COR-L47 (cell line): ENCODE measurements at places on chromosomes 3 and 15.

GRCh38 chr3:26648461-26648860 lies 25.9 kb downstream of the LRRC3B start:
- no peak for DNase-seq

GRCh38 chr3:24853685-24854490 lies 359.2 kb upstream of the THRB start:
- DNase-seq = peak; percentile 13

GRCh38 chr3:42387802-42388651 lies 22.4 kb downstream of the LYZL4 start:
- DNase-seq = no peak

DNA sequence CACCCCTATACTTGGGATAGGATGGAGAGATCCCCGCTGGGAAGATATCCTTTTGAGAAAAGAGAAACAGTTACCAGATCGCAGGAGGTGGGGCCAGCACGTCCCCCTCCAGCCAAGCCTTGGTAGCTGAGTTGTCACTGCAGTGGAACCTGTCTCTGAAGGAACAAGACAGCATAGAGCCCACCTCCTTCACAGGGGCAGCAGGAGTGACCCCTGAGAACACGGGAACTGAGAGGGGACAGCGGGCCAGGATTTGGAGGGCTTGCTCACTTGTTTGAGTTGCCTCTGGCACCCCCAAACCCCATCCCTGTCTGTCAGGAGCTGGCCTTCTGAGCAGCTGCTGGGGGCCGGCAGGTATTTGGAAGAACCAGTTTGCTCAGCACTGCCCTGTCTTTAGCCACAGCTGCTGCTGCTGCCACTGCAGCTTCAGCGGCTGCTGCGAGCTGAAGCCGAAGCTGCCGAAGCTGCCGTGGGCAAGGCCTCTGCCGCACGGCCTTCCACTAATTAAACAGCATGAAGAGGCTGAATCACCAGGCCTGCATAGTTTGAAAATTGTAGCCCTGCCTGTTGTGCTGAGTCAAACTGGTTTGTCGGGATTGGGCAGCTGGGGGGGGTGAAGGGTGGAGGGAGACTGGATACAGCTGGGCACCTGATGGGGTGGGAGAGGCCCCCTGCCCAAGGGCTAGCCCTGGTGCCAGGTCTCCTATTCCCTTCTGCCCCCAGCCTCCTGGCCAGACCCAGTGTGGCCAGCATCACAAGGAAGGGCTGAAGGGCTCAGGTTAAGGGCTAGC lies 4.0 kb downstream of the EPHB3 start:
- DNase-seq = peak; percentile 72

DNA sequence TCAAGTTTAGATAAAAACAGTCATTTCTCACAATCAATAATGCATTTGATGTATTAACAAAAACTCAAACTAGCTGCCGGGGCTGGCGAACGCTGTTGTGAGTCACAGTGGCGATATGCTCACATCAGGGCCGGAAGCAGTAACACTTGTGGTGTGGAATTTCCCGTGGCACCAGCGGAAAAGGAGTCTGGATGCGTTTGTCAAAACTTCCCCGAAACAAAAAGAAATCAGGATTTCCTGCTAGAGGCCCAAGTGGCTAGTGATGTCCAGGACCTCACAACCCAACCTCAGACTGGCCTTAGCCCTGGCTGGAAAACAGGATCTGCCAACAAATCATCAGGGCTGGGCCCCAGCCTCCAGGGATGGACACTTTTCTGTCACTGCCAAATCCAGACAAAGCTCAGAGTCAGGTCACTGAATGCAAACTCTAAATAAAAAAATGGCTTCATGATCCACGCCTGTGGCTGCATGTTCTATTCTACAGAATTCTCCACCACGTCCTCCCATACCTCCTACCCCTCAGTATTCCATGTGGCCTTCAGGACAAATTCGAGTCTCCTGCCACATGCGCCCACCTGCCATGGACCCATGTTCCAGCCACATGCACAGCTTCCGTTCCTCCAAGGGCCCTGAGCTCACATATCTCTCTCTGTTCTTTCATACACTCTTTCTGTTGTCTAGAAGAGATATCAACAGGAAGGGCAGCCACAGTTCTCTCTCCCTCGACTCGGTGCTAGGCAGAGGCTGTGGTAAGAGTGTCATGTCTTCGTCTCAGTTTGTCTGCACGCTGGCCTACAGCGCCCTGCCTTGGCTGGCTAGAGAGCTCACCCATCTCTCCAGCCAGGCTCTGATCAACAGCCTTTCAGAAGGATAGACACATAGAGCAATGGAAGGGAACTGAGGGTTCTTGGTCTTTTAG lies 35.4 kb downstream of the EHD4 start:
- no peak for DNase-seq

DNA sequence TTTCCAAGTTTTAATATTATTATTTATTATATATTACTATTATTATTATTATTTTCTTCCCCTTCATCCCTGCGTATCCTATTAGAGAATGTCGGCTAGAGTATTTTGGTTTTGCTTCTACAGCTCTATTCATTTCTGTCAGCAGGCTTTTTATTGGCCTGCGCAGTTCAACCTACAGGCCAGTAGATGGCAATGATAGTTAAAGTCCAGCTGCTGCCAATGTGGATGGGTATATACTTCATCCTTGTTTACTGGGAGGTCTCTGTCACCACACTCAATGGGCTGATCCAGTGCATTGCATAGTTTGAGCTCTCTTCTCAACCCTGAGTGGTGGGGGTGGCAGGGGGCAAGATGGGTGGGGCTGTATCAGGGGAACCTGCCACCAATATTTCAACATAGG lies 799.8 kb downstream of the NSUN3 start:
- no peak for DNase-seq

DNA sequence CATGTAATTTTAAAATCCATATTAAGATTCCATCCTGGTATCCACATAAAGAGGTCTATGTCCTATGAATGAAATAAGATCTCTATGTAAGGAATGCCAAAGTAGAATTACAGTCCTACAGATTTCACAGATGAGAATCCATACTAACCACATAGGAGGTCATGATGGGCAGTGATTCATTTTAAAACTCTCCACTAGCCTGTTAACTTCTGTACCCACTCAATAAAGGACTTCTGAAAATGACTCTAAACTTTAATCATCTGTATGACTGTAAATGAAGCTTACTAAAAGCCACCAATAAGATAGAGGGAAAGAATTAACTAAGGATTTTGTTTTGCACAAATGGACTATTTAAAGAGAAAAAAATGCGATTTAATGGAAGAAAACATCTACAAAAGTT lies 28.7 kb downstream of the MORC1 start:
- DNase-seq = no peak

GRCh38 chr3:69110941-69111546 lies 11.4 kb downstream of the LMOD3 start:
- no peak for DNase-seq

DNA sequence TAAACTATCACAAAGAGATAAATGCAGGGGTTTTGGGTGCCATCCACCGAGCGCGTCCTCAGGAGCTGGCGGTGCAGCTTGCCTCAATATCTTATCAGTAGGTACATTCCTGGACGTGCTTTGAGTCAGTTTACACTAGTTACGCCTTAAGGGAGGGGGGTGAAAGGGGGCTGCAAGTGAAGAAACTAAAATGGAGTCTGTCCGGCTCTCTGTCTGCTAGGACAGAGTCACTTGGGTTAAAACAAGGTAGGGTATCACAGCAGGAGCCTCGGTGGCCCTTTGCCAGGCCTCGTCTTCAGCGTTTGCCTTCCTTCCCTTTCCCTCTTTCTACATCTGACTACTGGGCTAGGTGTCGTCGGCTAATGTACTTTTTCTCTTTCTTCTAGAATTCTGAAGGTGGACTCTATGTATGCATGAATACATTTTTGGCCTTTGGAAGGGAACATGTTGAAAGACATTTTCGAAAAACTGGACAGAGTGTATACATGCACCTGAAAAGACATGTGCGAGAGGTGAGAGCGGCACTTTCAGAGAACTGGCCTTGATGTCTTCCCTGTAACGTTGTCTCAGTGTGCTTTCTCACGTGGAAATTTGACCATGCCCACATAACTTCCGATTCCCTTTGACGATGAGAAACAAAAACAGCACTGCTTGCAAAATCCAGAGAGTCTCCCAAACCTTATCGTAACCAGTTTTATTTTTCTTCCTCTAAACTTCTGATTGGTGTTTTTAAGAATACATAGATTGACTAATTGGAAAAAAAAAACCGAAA lies 28.8 kb downstream of the USP13 start:
- no peak for DNase-seq

GRCh38 chr3:71360764-71361163 lies 222.8 kb downstream of the FOXP1 start:
- no peak for DNase-seq

GRCh38 chr3:67599821-67600220 lies 54.6 kb downstream of the SUCLG2 start:
- no peak for DNase-seq

GRCh38 chr15:90603893-90604292 lies 74.2 kb downstream of the CRTC3 start:
- DNase-seq = no peak

GRCh38 chr15:42171122-42171521 lies 14.7 kb upstream of the PLA2G4F start:
- no peak for DNase-seq

DNA sequence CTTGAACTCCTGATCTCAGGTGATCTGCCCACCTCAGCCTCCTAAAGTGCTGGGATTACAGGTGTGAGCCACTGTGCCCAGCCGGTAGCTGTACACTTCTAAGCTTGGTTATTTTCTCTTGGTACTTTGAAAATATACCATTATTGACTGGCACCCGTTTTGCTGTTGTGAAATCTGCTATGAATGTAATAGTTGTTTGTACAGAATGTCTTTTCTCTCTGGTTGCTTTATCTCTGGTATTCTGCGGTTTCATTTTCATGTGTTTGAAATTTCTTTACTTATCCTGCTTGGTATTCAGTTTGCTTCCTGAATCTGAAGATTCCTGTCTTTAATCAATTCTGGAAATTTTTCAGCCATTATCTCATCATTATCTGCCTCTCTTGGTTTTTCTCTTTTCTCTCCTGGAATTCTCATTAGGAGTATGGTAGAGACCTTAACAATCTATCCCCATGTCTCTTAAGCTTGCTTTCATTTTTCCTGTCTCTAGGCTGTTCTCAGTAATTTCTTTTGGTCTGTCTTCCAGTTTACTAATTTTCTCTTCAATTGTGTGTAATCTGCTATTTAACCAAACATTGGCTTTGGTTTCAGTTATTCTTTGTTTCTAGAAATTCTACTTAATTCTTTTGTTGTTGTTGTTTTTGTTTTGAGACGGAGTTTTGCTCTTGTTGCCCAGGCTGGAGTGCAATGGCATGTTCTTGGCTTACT lies 2.8 kb upstream of the PAK2 start:
- no peak for DNase-seq

DNA sequence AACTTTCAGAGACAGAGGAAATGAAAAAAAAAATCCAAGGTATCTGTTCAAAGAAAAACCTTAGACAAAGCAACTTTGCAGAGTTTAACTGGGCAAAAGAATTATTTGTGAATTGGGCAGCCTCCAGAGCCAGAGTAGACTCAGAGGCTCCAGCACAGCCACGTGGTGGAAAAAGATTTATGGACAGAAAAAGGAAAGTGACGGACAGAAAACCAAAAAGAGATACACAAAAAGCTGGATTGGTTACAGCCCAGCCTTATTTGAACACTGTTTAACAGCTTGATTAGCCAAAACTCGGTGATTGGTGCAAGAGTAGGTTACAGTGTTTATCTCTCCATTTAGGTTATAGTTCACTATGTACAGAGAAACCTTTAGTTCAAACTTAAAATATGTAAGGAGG lies 23.7 kb upstream of the GPD1L start:
- no peak for DNase-seq

- no peak for DNase-seq
Measured at GRCh38 chr3:196646666-196647216, 7.2 kb downstream of the NRROS start.

DNA sequence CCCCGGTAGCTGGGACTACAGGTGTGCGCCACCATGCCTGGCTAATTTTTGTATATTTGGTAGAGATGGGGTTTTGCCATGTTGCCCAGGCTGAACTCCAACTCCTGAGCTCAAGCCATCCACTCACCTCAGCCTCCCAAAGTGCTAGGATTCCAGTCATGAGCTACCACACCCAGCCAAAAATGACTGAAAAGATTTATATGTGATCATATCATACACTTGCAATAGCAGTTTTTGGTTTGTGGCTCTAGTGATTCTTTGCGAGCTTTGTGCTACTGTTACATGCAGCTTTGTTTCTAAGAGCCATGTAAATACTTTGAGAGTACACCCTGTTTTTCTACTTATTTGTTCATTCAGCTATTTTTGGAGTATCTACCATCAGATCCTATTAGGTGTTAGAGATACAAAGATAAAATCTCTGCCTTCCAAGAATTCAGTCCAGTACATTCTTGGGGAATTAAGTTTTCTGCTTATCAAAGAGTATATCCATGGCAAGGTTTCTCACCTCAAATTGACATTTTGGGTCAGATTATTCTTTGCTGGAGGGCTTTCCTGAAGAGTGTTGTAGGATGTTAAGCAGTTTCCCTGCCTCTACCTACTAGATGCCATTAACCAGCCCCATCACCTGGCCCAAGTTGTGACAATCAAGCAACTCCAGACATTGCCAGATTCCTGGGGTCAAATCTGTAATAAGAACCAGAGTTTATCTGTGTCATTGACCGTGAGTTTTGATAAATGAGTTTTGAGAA lies 15.0 kb downstream of the SNAP23 start:
- no peak for DNase-seq

DNA sequence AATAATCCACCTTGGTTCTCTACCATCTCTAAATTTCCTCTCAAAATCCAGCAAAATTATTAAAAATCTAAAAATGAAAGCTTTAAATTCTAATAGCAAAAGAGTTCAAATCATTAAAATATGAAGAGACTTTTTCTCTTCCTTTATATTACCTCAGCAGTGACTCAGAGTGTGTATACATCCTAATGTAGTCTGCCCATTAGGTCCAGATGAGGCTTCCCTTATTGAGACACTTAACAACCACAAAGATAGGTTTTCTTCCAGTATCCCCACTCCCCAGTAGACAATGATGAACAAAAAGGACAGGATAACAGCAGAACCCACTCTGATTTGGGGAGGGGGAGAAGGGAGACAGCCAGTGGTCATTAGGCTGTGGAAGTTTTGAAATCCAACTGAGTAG lies 61.5 kb upstream of the DCBLD2 start:
- DNase-seq = no peak

DNA sequence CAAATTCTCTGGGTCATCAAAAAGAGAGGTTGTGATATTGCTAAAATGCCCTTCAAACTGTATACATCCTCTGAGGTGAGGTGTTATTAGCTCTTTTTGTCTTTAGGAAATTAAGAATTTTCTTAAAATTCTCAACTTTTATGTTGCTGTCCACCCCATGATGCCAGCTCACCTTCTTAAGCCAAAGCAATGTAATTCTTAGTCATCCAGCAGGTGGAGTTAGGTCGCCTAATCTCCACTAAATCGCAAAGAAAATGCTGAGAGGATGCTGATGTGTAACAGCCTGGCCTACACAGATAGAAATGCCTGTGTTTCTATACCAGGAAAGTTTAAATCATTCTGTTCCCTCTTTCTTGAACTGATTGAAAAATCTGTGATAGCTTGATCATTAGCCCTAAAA lies 770.2 kb upstream of the ALCAM start:
- DNase-seq = peak; percentile 89

DNA sequence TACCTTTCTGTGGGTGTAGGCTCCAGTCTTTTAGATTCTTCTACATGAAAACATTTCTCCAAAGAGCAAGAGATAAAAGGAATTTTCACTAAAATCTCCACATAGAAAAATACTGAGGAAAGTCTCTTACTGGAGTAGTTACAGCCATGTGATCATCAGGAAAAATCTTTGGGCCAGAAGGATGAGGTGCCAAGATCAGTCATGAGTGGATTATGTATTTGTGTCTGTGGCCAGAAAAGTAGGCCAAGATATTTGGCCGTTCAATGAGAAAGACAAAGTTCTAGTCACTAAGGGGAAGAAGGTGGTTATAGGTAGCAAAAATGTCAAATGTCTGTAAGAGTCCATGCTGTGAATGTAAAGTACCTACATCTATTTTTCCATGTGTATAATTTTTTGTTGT lies 339.3 kb downstream of the NSUN3 start:
- no peak for DNase-seq
